GDM1 (cell line): ENCODE measurements at places on chromosomes 7 and 10.

DNA sequence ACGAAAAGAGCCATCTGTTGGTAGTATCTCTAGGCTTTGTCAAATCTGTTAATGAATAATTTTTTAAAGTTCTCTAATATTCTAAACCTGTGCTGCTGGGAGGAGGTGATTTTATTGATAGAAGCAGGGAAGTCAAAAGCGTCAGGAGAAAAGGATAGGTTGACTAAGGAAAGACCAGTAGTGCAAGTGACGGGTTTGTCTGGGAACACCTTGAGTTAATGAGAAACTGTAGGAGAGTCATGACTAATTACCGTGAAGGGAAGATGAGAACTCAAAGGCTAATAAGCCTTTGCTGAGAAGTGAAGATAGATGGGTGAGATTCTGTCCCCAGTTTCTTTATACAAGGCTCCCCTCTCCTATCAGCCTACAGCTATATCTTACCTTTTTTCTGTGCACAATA lies 5.0 kb upstream of the PDK4 start:
- no peak for DNase-seq

DNA sequence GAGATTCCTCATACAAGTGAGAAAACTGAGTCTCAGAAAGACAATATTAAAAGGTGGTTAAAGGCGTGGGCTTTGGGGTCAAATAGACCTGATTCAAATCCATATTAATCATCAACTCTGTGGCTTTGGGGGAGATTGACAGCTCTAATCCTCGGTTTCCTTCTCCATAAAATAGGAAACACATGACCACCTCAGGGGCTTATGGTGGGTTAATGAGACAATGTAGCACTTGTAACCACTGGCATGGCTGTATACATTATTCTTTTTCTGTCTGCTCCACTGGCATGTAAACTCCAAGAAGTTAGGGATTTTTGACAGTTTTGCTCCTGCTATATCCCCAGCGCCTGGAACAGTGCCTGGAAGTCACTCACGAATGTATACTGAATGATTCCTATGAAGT lies 120.8 kb upstream of the GAD2 start:
- no peak for DNase-seq

- DNase-seq: no peak
These were observed 45.9 kb upstream of the PDK4 start for GRCh38 chr7:95642173-95642572.

GRCh38 chr7:28808796-28809533 lies 149.2 kb downstream of the TRIL start:
- DNase-seq: no peak

DNA sequence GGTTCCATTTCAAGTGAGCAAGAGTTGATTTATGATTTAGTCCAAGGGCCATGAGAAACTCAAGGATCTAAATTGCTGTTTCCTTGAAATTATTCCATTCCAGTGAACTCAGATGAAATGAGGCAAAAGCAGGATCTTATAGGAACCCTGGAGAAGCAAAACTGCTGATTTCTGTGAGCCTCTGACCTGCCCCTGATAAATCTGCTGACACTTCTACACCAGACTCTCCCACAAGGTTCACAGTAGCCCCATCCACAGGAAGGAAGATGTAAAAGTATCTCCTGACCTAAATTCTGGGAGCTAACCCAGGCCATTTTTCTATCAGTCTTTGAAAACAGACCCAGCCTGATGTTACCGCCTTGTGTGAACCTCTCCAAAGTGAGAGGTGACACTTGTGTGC lies 987.6 kb upstream of the AUTS2 start:
- no peak for DNase-seq

DNA sequence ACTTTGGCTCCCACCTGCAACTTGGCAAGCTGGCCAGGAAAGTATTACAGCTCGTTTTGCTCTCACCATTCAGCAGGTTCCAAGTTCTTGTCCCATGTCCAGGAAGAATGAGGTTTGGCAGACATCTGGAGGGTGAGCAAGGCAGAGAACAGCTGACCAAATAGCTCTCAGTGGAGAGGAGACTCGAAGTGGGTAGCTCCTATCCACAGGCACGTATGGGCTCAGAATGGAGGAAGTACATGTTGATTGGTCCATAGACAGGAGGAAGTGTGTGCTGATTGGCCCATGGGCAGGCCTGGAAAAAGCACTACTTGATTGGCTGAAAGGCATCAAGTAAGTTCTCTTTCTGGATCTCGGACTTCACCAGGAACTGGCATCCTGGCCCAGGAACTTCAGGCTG lies 3.0 kb upstream of the NCAPG2 start:
- no peak for DNase-seq

DNA sequence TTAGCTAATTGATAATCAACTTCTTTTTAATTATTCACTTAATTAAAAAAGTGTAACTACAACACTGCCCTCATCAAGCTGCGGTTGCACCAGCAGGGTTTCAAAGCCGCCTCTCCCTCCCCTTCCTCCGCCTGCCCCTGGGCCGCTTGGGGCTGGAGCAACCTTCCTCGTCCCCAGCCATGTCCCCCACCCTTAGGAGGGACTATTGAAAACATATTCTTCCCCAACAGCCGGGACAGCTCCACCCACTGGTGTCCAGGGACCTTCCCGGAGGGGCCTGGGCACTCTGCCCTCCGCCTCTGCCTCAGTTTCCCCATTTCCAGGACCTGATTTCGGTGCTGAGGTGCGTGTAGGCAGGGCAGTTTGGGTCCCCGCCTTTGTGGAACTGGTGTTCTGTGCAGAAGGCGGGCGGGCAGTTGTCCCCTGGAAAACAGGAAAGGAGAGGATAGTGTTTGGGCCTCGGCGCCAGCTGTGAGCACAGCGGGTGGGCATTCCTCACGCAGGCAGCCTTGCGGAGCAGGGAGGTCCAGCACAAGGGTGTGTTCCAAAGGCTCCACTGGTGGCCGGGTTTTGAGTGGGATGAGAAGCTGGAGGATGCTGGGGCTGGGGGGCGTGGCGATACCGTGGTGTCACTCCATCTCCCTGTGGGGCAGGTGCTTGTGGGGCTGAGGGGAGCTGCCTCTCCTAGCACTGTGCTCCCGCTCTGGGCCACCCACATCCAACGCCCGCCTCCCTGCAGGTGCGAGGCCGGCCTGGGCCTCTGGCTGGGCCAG lies 15.7 kb downstream of the UNCX start:
- no peak for DNase-seq
